Suppressor macrophage (primary cell): ENCODE measurements at places on chromosomes 2 and 18.

DNA sequence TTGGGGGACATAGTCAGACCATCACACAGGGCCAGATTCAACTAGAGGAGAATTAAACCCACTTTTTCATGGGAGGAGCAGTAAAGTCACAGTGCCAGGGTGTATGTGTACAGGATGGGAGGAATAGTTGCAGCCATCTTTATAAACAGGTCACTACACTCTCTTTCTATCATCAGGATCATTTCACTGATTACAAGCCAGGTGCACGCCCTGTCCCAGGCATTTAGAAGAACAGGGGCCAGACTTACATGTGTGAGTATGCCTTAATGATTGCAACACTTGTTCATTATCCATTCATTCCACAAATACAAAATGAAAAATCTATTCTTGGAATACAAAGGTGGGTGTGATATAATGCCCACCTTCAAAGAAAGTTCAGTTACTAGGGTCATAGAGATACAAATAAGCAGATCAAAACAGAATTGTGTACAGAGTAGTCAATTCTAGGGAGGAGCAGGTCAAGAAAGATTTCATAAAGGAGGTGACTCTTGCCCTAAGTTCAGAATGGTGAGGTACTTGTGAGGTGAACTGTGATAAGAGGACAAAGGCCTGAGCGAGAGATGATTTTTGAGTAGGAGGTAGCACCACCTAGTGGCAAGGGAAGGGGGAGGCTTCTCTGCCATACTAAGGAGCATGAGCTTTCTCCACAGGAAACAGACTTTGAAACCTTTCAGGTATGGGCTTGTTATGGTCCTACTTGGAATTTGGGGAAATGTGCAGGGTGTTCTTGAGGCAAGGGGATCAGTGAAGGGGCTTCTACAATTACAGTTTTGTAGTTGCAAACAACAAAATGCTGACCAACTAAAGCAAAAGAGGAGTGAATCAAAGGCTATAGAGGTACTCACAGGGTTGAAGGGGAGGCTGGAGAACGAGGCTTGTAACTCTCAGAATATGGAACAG is 156.3 kb downstream of the SUCLG1 start:
- DNase-seq, result peak; percentile 49

GRCh38 chr2:173076581-173077345 is 1.1 kb downstream of the MAP3K20 start:
- peak; percentile 38 for DNase-seq

DNA sequence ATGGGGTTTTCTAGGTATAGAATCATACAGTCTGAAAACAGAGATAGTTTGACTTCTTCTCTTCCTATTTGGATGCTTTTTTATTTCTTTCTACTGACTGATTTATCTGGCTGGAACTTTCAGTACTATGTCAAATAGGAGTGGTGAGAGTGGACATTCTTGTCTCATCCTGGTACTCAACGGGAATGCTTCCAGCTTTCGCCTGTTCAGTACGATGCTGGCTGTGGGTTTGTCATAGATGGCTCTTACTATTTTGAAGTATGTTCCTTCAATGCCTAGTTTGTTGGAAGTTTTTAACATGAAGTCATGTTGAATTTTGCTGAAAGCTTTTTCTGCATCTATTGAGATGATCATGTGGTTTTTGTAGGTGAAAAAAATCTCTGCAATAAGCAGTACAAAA is 730.4 kb downstream of the PLCL1 start:
- no peak for DNase-seq

DNA sequence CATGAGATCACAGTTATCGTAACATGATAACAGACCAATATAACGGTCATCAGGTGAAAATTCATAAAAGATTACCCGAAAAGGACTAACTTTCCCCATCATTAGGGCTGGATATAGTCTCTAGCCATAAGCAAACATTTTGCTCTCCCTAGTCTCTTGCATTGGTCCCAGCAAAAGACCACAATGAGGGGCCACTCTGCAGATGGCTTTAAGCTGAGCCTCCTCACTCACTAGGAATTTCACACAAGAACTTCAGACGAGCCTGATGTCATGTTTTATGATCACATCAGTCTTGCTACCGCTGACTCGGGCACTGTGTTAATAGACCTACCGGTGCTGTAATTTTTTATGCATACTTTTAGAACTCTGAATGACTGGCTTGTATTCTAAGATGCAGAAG is 35.2 kb downstream of the STK17B start:
- DNase-seq, result no peak

DNA sequence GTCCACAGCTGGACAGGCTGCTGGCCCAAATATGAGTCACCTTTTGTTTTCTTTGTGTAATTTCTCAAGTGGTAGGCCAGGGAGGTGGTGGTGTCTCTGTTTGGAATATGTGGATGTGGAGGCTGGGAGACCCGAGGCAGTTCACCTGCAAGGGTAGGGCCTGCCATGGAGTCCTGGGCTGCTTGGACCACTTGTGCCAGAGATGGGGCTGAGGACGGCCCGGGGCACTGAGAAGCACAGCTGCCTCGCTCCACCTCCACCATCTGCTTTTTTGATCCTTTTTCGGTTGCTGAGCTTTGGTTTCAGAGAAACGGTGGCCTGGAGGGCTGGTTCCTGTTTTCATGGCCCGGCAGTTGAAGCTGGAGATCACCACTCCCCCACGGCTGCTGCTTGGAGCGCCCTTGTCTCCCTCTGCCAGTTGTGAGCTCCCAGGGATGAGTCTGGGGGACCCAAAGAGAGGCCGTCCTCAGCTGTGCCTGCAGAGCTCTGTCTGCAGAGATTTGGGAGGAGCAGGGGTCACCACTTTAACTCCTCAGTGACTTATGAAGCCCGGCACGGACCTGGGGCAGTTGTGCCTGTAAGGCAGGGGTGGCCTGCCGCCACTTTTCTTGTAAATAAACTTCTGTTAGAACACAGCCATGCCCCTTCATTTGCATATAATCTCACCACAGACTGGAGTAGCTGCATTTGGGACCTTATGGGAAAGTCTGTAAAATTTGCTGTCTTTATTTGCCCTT is 67.6 kb upstream of the MCFD2 start:
- DNase-seq, result peak; percentile 78

DNA sequence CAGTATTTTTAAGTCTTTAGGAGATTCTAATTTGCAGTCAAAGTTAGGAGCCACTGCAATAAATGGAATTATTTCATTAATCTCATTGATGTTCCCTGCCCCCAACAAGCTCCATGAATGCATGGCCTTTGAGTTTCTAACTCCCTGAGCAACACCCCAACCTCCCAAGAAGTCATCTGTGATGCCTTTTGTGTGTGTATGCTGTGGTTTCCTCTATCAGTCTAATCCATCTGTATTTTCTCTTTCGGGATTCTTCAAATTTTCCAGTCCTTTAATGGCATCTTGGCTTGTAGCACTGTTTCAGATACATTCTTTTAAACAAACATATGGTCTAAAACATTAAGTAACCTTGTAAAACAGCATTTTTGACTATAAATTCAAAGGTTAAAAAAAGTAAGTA is 16.8 kb downstream of the SERPINB10 start:
- DNase-seq, result no peak

GRCh38 chr2:122486086-122486485 is 730.6 kb downstream of the TSN start:
- no peak for DNase-seq

DNA sequence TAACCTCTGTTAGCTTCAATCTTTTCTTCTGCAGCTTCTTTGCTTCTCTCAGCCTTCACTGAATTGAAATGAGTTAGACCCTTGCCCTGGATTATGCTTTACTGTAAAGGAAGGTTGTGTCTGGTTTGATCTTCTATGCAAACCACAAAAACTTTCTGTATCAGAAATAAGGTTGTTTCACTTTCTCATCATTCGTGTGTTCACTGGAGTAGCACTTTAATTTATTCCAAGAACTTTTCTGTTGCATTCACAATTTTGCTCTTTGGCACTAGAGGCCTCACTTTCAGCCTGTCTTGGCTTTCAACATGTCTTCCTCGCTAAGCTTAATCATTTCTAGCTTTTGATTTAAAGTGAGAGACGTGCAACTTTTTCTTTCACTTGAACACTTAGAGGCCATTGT is 365.3 kb downstream of the TDRD15 start:
- no peak for DNase-seq
